ENCODE measurements at places on chromosomes 2 and 18.
A peak's percentile ranks its signal among the peaks of the same experiment; 100 is the strongest.

DNA sequence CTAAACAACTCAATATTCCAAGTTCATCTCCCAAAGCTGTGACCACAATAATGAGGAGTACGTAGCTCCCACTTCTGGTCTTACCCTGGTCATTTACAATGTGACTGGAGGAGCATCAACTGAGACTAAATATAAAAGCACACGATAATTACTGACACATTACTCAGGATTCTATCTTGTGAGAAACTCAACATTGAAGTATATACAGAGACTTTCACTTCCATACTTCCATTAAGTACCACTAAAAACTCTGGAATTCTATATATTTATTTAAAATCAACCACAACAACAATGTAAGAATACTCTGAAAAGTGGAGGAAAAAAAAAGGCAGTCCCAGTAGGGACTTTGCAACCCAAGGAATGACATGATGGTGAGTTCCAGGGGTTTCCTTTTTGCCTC is 61.4 kb downstream of the XDH start:
- no peak for DNase-seq

DNA sequence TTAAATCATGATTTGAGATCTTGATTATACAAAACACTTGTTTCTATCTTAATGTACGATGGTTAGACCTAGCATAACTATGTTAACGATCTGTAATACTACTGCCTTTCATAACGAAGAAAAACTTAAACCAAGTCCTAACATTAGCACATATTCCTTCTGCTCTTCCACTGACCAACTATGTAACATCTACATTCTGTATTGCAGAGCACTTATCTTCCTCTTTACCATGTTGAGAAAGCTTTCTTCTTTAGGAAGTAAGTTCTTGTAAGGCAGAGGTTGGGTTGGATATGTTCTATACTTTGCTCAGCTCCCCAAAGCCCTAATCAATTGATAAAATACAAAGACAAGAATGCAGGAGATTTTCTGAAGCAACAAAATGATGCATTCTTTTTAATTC is 7.9 kb upstream of the ZNF407 start:
- no peak for DNase-seq

DNA sequence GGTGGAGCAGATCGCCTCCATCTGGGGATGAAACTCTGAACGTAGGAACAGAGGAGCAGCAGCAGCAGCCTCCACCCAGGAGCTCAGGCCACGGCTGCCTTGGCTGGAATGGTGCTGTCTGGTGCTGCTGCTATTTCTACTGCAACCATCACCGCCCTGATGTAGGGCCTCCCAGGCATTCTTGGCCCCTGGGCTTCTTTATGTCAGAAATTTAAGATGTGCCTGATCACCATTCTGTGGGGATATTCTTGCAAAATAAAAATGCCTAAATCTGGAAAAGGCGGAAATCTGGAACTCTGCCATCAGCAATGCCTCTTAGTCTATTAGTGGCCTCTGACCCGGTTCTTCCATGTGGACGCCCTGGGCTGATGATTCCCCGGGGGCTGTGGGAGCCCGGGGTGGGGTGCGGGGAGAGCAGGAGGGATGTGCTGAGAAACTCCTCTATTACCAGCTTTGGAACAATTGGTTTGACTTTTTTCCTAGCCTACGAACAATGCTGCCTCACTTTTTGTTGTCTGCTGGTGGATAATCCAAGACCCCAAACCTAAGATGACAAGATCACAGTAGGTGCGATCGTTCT is 47.2 kb downstream of the FAM124B start:
- DNase-seq: no peak

GRCh38 chr2:21291426-21291825 is 167.7 kb downstream of the TDRD15 start:
- no peak for DNase-seq

DNA sequence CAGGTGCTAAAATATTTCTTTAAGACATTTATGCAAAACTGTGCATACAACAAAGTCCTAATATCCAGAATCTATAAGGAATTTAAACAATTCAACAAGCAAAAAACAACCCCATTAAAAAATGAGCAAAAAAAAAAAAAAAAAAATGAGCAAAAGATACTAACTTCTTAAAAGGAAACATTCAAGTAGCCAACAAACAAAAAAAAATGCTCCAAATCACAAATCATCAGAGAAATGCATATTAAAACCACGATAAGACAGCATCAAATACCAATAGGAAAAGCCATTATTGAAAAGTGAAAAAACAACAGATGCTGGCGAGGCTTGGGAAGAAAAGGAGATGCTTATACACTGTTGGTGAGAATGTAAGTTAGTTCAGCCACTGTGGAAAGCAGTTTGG is 34.9 kb downstream of the B4GALT6 start:
- no peak for DNase-seq

GRCh38 chr18:13003466-13003896 is 12.3 kb downstream of the CEP192 start:
- peak; percentile 88 for DNase-seq

- DNase-seq: no peak
These were observed 59.4 kb downstream of the NEDD4L start for GRCh38 chr18:58103339-58103985.

- no peak for DNase-seq
These were observed 18.4 kb upstream of the SPRED2 start for GRCh38 chr2:65450810-65451209.

GRCh38 chr2:50851886-50852285 is 180.0 kb downstream of the NRXN1 start:
- DNase-seq: no peak

- peak; percentile 72 for DNase-seq
These were observed 667 bp downstream of the TRIB2 start for GRCh38 chr2:12717191-12718014.

DNA sequence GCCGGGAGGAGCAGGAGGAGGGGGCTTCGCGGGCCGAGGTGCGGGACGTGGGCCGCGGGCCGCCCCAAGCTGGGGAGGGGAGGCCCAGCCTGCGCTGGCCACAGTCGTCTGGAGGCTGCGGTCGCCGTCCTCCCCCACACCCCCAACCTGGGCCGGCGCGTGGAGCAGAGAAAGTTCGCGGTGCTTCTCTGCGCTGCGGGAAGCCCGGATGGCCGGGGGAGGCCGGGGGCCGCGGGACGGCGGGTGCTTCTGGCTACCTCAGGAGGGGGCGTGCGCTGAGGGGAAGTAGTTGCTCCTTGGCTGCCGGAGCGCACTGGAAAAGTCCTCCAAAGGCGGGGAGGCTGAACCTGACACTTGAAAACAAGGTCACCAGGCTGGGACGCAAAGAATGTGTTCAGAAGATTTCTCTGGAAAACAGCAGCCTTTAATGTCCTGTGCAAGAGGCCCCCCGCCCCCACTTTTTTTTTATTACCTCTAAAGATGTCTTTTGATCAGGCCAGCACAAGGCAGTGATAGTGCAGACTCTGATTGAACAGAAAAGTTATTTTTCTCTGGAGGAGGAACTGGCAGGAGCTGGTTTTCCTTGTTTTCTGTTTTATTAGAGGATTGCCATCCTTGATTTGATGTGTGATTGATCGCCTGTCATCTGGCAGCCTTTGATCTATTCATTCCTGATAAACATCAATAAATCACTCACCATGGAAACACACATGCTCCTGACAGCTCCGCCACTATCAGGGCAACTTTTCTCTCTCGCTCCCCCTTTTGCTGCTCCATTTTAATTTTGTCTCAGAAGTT is 1.6 kb downstream of the TSHZ1 start:
- peak; percentile 58 for DNase-seq

GRCh38 chr2:177394594-177394973 is 2.0 kb downstream of the AGPS start:
- DNase-seq: no peak

- no peak for DNase-seq
These were observed 35.5 kb downstream of the NXPH2 start for GRCh38 chr2:138744713-138745112.

DNA sequence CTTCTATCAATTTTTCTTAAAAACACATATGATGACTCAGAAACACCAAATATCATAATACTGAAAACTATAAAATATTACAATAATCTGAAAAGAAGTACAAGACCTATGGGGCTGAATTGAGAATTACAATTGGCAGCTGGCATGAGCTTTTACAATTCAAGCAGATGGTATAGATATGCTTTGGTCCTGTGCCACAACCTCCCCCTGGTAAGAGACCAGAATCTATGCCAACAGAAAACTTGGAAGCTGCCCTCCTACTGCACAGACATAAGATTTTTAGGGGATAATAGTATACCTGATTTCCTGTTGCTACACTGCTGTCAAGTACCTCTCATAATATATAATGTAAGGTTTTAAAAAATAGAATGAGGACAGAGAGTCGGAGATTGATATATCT is 46.8 kb upstream of the CDH7 start:
- no peak for DNase-seq

- DNase-seq: no peak
These were observed 10.1 kb downstream of the ADAM17 start for GRCh38 chr2:9545502-9545901.

DNA sequence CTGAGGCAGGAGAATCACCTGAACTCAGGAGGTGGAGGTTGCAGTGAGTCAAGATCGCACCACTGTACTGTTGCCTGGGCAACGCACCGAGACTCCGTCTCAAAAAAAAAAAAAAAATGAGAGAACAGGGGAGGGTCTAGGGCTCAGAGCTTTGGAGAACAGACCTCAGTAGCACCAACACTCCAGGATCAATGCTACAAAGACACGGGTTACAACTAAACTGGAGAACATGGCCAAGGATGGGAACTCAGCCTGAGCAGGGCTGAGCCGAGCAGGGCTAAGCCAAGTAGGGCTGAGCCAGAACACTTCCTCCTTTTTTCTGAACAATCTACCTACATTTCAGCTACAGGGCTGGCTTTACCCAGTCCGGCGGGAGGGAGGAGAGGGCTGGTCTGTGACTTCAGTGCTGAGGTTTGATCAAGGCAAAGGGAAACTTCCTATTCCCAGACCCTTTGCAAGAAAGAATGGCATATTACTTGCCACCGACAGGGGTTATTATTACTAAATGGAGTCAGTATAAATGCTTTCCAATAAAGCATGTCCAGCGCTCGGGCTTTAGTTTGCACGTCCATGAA is 2.9 kb upstream of the CASP8 start:
- DNase-seq: no peak

DNA sequence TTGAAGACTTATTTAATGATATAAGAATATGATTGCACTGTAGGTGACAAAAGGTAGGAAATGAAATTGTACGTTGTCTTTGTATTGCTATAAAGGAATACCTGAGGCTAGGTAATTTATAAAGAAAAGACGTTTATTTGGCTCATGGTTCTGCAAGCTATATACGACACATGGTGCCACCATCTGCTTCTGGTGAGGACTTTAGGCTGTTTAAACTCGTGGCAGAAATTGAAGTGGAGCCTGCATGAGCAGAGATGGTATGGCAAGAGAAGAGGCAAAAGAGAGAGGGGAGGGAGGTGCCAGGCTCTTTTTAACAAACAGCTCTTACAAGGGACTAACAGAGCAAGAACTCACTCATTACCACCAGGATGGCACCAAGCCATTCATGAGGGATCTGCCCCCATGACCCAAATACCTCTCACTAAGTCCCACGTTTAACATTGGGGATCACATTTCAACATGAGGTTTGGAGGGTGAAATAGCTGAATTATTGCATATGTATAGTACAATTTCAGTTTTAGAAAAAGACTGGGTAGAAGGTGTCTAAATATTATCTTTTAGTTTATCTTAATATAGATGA is 86.8 kb downstream of the GULP1 start:
- DNase-seq: no peak

DNA sequence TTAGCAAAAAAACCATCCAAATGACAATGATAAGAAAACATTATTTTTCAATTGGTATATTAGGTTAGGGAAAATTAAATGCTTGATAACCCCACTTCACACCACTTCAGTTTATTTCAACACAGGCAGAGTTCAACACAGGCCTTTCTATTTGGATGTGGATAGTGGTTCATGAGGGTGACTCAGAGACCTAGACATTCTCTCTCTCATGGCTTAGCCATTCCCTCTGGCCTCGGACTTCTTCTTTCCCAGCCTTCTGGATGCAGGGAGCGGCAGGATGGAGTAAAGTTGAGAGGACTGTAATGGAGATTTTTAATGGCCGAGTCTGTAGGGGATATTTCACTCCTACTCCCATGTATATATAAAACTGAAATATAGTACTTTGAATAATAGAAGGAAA is 109.7 kb downstream of the CTNNA2 start:
- DNase-seq: no peak

GRCh38 chr2:231278868-231279267 is 80.4 kb downstream of the ARMC9 start:
- no peak for DNase-seq

DNA sequence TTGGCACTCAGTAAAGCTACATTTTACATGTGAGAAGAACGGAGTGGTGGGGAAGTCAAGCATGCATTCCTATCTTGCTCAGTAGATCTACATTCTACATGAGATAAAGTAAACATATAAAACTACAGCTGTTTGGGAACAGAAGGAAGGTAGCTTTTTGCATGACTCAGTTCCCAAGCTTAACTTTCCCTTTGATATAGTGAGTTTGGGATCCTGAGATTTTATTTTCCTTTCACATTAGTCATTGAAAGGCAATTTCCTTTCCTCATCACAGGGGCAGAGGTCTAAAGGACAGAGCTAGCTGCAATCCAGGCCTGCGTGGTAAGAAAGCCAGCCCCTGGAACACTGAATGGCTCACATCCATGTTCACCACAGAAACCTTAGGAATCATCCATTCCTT is 257.2 kb downstream of the SRBD1 start:
- peak; percentile 96 for DNase-seq

DNA sequence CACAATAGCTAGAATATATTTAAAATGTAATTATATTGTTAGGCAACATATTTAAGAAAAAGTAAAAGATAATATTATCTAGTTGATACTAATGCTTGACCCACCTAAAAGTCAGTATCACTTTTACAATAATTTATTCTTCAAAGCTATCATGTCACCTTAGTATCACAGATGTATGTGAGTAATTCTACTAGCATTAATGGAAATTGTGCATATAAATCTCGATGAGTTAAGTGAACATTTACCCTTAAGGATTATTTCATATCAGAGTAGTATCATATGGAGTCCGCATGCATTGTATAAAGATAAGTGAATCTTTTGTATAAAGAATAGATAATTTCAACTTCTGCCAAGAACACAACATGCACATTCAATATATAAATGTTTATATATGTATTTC is 103.4 kb downstream of the AGPS start:
- no peak for DNase-seq

DNA sequence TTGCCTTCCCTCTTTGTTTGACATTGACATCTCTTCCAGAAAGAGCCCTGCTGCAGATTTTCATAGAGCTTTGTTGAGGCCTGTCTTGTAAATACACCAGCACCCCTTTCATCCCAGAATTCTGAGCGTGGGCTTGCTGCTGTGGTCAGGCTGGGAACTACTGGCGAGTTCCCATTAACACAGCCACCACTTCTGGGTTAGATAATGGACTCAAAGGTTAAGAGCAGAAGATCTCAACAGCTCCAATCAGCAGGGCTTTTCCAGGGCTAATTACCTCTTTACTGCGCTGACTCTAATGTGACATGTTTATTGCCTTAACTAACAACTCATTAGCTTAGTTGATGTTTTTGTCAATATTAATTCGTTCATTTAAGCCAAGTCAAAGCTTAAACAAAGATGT is 235.9 kb upstream of the BOD1L2 start:
- no peak for DNase-seq

GRCh38 chr2:79041032-79041448 is 15.5 kb downstream of the REG3G start:
- no peak for DNase-seq
